Lung (tissue), 17 donors: ENCODE measurements at places on chromosomes 6 and 20.

GRCh38 chr20:13017883-13018535 is 9.2 kb downstream of the SPTLC3 start:
- H3K36me3 ChIP-seq = peaks cover 7% of the 10 kb centered on the region
- no peaks in the 10 kb centered on the region for H3K4me1 ChIP-seq
- DNase-seq = no peak
- no peak overlapping the region for H3K27ac ChIP-seq

DNA sequence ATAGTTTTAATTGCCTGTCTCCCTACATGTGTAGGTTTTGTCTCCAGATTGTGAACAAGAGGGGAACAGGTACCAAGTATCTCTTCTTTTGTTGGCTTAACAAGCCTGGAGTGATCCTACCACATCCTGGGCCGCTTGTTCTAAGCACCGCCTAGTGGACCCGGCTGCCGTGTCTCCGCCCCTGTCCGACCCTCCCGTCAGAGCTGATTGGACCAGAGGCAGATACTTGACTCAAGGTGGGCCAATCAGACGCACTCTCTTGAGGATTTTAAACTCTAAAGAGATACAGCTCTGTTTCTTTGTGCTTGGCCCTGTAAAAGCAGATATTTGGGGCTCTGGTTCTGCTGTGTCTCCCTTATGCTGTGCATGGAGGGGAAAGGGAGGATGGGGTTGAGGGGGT is 68.2 kb downstream of the PRDM1 start:
- no peak for DNase-seq
- H3K36me3 ChIP-seq = no peaks in the 10 kb centered on the region
- no peaks in the 10 kb centered on the region for H3K27me3 ChIP-seq

GRCh38 chr6:129498950-129499842 is 210.8 kb downstream of the ARHGAP18 start:
- peak overlapping the region; percentile 33 for H3K27ac ChIP-seq
- H3K4me1 ChIP-seq = no peaks in the 10 kb centered on the region
- H3K4me3 ChIP-seq = no peak overlapping the region
- peaks cover 2% of the 10 kb centered on the region for H3K36me3 ChIP-seq

GRCh38 chr6:16754876-16755275 is 6.4 kb downstream of the ATXN1 start:
- peaks cover 29% of the 10 kb centered on the region for H3K4me1 ChIP-seq
- H3K4me3 ChIP-seq = no peak overlapping the region

GRCh38 chr6:28988536-28989311 is 16.4 kb downstream of the ZNF311 start:
- H3K27me3 ChIP-seq = no peaks in the 10 kb centered on the region
- no peaks in the 10 kb centered on the region for H3K36me3 ChIP-seq
- DNase-seq = peak; percentile 69
- no peak overlapping the region for H3K4me3 ChIP-seq
- H3K4me1 ChIP-seq = peaks cover 4% of the 10 kb centered on the region

DNA sequence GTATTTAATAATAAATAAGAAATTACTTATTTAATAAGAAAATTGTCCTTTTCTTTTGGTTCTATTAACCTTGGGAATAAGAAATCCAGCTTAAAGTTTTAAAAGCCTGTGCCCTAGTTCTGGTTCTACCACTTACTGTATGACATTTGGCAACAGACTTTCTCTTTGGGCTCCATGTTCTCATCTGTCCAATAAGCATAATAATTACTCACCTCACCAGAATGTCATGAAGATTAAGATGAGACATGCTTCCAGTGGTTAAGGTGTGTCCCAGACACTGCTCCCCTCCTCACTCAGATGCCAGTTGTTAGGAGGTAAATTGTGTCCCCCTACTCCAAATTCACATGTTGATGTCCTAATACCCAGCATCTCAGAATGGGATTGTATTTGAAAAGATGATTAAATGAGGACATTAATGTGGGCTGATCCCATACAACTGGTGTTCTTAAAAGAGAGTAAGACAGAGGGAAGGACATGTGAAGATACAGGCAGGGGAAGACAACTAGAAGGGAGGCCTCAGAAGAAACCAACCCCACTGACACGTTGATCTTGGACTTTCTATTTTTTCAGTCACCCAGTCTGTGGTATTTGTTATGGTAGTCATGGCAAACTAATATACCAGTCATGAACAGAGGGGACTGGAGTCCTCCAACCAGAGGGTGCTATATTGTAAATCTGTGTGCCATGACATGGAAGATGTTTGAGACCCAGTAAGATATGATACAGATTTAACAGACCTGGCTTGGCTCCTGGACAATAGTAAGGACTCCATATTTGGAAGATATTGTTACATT is 6.4 kb upstream of the MICAL1 start:
- H3K36me3 ChIP-seq = peaks cover 15% of the 10 kb centered on the region
- peaks cover 8% of the 10 kb centered on the region for H3K4me1 ChIP-seq
- no peak overlapping the region for H3K4me3 ChIP-seq
- no peak overlapping the region for H3K27ac ChIP-seq

DNA sequence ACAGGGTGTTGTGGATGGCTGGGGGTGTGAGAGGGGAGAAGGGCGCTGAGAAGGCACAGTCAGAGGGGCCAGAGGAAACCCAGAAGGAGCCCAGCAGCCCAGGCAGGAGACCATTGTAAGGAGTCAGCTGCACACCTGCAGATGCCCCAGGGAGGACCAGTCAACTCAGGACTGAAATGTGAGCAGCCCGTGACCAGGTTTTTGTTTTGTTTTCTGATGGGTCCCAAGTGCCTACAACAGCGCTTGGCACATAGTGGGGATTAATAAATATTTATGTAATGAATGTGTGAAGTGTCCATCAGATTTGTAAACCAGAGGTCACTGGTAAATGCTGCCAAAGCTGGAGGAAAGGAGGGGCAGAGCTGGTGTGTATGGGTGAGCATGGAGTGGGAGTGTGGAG is 30.2 kb downstream of the TRAM2 start:
- DNase-seq = no peak
- H3K27me3 ChIP-seq = no peaks in the 10 kb centered on the region
- H3K36me3 ChIP-seq = no peaks in the 10 kb centered on the region
- H3K4me3 ChIP-seq = no peak overlapping the region
- no peak overlapping the region for H3K27ac ChIP-seq

- no peak overlapping the region for H3K4me3 ChIP-seq
- H3K27me3 ChIP-seq = no peaks in the 10 kb centered on the region
- no peak for DNase-seq
- no peaks in the 10 kb centered on the region for H3K4me1 ChIP-seq
- no peaks in the 10 kb centered on the region for H3K36me3 ChIP-seq
Observed at GRCh38 chr6:120990866-120991265, 343.4 kb downstream of the TBC1D32 start.

- no peak overlapping the region for H3K4me3 ChIP-seq
- H3K4me1 ChIP-seq = no peaks in the 10 kb centered on the region
- no peaks in the 10 kb centered on the region for H3K36me3 ChIP-seq
- H3K27ac ChIP-seq = no peak overlapping the region
- no peak for DNase-seq
Observed at GRCh38 chr6:117149324-117149723, 116.0 kb upstream of the VGLL2 start.

DNA sequence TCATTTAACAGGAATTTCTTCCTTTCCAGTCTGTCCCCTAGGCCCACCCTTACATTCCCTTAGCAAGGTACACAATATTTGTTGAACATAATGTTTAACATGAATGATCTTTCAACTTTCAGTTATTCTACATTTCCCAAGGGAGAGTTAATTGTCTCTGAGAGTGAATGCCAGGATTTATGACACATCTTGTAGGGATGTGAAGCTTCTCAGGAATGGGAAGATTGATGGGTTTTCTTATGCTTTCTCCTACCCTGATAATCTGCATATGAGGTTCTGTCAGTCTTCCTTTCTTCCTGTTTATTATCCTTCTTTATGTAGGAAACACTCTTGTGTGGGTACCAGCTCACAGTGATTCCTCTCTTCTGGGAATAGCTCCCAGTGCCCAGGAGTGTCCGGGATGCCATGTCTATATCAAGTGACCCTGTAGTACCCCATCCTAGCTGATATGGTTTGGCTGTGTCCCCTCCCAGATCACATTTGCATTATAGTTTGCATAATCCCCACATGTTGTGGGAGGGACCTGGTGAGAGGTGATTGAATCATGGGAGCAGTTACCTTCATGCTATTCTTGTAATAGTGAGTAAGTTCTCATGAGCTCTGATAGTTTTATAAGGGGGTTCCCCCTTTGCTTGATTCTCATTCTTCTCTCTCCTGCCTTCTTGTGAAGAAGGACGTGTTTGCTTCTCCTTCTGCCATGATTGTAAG is 7.1 kb upstream of the FYN start:
- H3K4me1 ChIP-seq = no peaks in the 10 kb centered on the region
- DNase-seq = no peak
- no peak overlapping the region for H3K27ac ChIP-seq
- no peaks in the 10 kb centered on the region for H3K36me3 ChIP-seq
- no peak overlapping the region for H3K4me3 ChIP-seq

GRCh38 chr6:63689421-63689820 is 53.8 kb downstream of the PHF3 start:
- peaks cover 11% of the 10 kb centered on the region for H3K36me3 ChIP-seq
- H3K4me1 ChIP-seq = no peaks in the 10 kb centered on the region
- DNase-seq = peak; percentile 12

GRCh38 chr6:13355999-13356785 is 27.9 kb upstream of the TBC1D7 start:
- peaks cover 6% of the 10 kb centered on the region for H3K4me1 ChIP-seq
- H3K27me3 ChIP-seq = no peaks in the 10 kb centered on the region
- no peaks in the 10 kb centered on the region for H3K36me3 ChIP-seq
- DNase-seq = no peak
- H3K4me3 ChIP-seq = no peak overlapping the region

GRCh38 chr6:149910721-149911151 is 12.2 kb downstream of the RAET1G start:
- no peaks in the 10 kb centered on the region for H3K27me3 ChIP-seq
- no peak overlapping the region for H3K27ac ChIP-seq
- DNase-seq = no peak
- no peaks in the 10 kb centered on the region for H3K36me3 ChIP-seq
